ENCODE measurements at places on chromosomes 1 and 21.

GRCh38 chr1:106960412-106960811 lies 96.1 kb upstream of the PRMT6 start:
- DNase-seq = no peak

GRCh38 chr1:228316589-228317387 lies 89.8 kb downstream of the TRIM11 start:
- peak; percentile 8 for DNase-seq

DNA sequence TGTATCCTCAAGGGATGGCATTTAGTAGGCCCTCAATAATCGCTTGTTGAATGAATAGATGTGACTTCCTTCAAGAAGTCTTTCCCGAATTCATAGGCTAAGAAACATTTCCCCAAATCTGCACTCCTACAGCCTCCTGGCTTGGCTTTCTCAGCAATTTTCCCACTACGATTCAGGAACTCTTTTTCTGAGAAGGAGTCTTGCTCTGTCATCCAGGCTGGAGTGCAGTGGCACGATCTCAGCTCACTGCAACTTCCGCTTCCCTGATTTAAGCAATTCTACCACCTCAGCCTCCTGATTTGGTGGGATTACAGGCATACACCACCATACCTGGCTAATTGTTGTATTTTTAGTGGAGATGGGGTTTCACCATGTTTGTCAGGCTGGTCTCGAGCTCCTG lies 37.9 kb upstream of the IFFO2 start:
- no peak for DNase-seq

GRCh38 chr21:32534113-32534512 lies 51.2 kb downstream of the TCP10L start:
- no peak for DNase-seq

GRCh38 chr1:107175102-107175909 lies 34.5 kb downstream of the NTNG1 start:
- DNase-seq = no peak

- no peak for DNase-seq
Observed at GRCh38 chr1:204108312-204109141, 35.6 kb downstream of the SOX13 start.

GRCh38 chr1:46522184-46522968 lies 29.1 kb downstream of the KNCN start:
- no peak for DNase-seq

- DNase-seq = no peak
Observed at GRCh38 chr1:29593601-29594382, 357.5 kb downstream of the PTPRU start.

- DNase-seq = no peak
Observed at GRCh38 chr1:86169625-86170024, 13.1 kb upstream of the COL24A1 start.

GRCh38 chr1:27992276-27992675 lies 32.5 kb downstream of the XKR8 start:
- no peak for DNase-seq

- no peak for DNase-seq
Observed at GRCh38 chr1:59355361-59355760, 58.5 kb downstream of the FGGY start.

All from BE2C (cell line).